ENCODE measurements at places on chromosomes 7 and 10. TPM values are rescaled to one million over a fixed set of nuclear protein-coding genes. Genes with fewer than 3 reads are reported as not detected.
A peak's percentile ranks its signal among the peaks of the same experiment; 100 is the strongest.

The SPACDR gene
- 0.95 TPM for total RNA-seq

The MARVELD1 gene
- 24.0 TPM for total RNA-seq

The SLC26A5 gene
- 0.54 TPM for total RNA-seq

The OR13A1 gene
- 0.16 TPM for total RNA-seq

The CCDC172 gene
- total RNA-seq, result not detected

The VSTM2A gene
- total RNA-seq, result 2.6 TPM

The AOAH gene
- total RNA-seq, result 13.9 TPM

The BCL7B gene
- 137 TPM for total RNA-seq

The NYAP1 gene
- total RNA-seq, result 1.4 TPM

The GNG11 gene
- total RNA-seq, result 26.8 TPM

DNA sequence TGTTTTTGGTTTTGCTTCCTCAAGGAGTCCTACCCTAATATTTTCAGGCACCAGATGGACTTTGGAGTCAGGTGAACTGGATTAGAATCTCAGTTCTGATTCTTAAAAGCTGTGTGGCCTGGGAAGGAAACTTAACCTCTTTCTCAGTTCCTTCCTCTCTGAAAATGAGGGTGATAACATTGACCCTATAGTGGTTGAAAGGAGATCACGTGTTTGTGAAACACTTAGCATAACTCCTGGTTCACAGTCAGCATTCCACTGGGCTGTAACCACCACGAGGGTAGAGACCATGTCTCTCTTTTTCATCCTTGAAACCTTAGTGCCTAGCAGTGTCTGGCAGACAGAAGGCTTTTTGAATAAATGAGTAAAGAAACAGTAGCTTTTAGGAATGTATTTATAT is 16.7 kb downstream of the LSMEM1 start:
- no peaks in the 10 kb centered on the region for H3K36me3 ChIP-seq
- peaks cover 17% of the 10 kb centered on the region for H3K4me1 ChIP-seq
- no peak overlapping the region for H3K4me3 ChIP-seq
- no peak for DNase-seq
- H3K27ac ChIP-seq, result no peak overlapping the region
- H3K27me3 ChIP-seq, result no peaks in the 10 kb centered on the region

- H3K27ac ChIP-seq, result no peak overlapping the region
- H3K36me3 ChIP-seq, result no peaks in the 10 kb centered on the region
- no peaks in the 10 kb centered on the region for H3K27me3 ChIP-seq
- DNase-seq, result peak; percentile 76
- peaks cover 11% of the 10 kb centered on the region for H3K4me1 ChIP-seq
These were observed 116.5 kb downstream of the ATXN7L1 start for GRCh38 chr7:105759670-105760550.

DNA sequence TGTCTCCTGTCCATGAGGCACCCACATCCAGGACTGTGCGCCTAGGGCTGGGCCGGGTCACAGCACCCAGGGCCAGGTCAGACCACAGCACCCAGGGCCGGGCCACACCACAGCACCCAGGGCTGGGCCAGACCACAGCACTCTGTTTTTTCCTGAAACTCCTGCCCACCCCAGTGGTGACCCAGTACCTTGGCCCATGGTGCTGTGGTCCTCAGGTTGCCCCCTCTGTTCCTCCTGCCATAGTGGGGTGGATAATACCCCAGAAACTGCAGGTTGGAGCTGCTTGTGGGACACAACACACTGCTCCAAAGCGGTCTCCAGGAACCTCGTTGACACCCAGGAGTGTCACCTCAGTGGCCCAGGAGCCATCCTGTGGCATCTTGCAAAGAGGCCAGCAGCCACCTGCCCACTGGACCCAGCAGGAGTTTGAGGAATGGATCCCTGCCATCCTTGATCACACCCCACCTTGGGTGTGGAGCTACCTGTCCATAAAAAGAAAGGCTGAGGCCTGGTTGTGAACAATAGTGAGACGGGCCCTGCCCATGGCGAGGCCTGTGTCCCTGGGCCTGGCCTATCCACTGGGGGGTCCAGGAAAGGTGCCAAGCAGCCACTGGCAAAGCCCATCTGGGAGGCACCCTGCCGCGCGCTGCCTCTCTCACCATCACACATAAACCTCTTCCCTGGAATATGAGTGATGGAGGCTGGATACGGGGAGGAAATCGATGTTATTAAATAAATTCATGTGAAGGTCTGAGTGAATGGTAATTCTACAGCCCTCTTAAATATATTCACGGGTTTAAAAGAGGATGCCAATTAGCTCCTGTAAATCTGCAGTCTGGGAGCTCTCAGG is 89.0 kb downstream of the NKX6-2 start:
- no peaks in the 10 kb centered on the region for H3K27me3 ChIP-seq
- peak; percentile 62 for DNase-seq
- no peak overlapping the region for H3K4me3 ChIP-seq
- H3K27ac ChIP-seq, result peak overlapping the region; percentile 13
- no peaks in the 10 kb centered on the region for H3K4me1 ChIP-seq

DNA sequence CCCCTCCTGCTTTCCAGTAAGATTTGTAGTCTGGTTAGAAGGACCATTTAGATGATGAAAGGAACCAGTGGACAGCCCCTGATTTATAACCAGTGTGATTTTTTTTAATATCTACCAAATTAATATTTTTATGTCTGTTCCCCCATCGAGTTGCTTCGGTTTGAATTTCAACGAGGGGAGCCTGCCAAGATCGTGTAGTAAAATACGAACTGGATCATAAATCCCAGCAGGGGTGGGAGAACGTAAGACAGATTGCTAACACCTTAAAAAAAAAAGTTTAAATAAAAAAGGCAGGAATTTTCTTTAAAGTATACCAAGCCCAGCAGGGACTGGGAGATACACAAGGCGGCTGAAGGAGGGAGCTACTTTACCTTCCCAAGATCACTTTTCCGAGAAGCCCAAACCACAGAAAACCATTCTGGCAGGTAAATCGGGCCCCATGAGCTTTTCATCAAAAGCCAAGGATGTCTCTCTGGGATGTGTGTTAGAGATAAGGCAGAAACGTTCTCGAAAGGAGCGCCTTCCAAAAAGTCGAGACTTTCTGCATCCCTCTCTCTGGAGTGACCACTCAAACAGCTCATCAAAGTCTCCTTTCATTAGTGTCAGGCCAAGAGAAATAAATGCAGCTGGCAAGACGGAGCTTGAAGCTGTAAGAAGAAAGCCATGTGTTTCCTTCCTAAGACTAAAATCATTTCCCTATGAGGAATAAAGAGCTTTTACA is 270.5 kb upstream of the NFE2L3 start:
- H3K36me3 ChIP-seq, result no peaks in the 10 kb centered on the region
- no peak overlapping the region for H3K27ac ChIP-seq
- DNase-seq, result no peak

DNA sequence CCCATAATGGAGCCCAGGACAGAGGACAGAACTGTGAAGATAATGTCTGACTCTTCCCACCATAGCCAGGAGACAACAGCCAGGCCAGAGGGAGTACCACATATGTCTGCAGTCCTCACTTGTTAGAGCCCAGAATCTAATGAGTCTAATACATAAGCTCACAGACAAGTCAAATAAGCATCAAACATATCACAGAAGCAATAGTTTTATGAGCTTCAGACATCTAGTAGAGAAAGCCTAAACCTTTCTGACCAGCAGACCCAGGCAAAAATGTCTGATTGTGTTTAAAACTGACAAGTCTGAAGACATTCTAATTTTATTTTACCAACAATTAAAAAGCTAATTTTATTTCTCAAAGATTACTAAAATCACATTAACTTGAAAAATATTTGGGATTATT is 75.5 kb downstream of the MAPK8 start:
- peaks cover 10% of the 10 kb centered on the region for H3K4me1 ChIP-seq
- no peak overlapping the region for H3K27ac ChIP-seq
- no peaks in the 10 kb centered on the region for H3K27me3 ChIP-seq
- no peaks in the 10 kb centered on the region for H3K36me3 ChIP-seq

DNA sequence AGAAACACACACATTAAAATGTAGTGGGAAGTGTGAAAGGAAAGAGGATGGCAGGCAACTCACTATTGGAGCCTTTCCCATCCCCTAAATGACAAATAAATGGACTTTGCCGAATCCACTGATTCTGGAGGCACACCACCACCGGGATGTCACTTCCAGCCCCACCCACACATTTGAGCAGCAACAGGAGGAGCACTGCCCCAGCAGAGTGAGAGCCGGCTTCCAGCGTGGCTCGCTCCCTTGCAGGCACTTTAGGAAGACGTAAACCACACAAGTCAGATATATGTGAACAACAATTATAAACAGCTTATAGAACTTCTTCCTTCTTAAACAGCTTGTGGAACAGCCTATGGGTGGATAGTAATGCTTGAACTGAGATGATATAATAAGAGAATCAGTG is 191.0 kb downstream of the DGKI start:
- H3K27me3 ChIP-seq, result no peaks in the 10 kb centered on the region
- no peak for DNase-seq
- H3K27ac ChIP-seq, result no peak overlapping the region
- H3K4me1 ChIP-seq, result no peaks in the 10 kb centered on the region
- H3K36me3 ChIP-seq, result no peaks in the 10 kb centered on the region

GRCh38 chr10:124157271-124157681 is 63.9 kb upstream of the CHST15 start:
- H3K27me3 ChIP-seq, result no peaks in the 10 kb centered on the region
- H3K36me3 ChIP-seq, result no peaks in the 10 kb centered on the region
- no peak overlapping the region for H3K4me3 ChIP-seq
- DNase-seq, result peak; percentile 47

DNA sequence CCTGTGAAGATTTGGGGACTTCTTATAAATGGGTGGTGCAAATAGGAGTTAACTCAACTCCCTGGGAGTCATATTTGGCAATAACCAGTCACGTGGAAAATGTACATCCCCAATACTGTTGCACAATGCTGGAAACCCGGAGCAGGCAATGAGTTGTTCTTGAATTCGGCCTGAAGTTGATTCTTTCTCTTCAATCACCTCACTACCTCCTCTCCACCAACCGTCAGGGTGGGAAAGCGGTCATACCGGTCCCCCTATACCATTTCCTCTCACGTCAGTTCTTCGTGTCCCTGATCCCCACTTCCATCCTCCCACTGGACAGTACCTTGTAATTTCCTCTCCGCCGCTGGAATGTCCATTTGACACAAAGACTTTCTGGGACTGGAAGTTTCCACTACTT is 2.8 kb downstream of the GIMAP5 start:
- no peaks in the 10 kb centered on the region for H3K27me3 ChIP-seq
- H3K27ac ChIP-seq, result peak overlapping the region; percentile 72
- H3K4me3 ChIP-seq, result peak overlapping the region; percentile 40

GRCh38 chr7:33904681-33905388 is 504 bp upstream of the BMPER start:
- peak; percentile 68 for DNase-seq
- no peaks in the 10 kb centered on the region for H3K36me3 ChIP-seq
- H3K4me3 ChIP-seq, result peak overlapping the region; percentile 74
- peaks cover 4% of the 10 kb centered on the region for H3K27me3 ChIP-seq
- H3K4me1 ChIP-seq, result no peaks in the 10 kb centered on the region

- no peak overlapping the region for H3K27ac ChIP-seq
- no peak overlapping the region for H3K4me3 ChIP-seq
- DNase-seq, result no peak
- no peaks in the 10 kb centered on the region for H3K36me3 ChIP-seq
These were observed 491.4 kb downstream of the KIF20B start for GRCh38 chr10:90192825-90193224.

GRCh38 chr7:69880840-69881239 is 282.6 kb downstream of the AUTS2 start:
- no peak overlapping the region for H3K4me3 ChIP-seq
- DNase-seq, result no peak
- no peaks in the 10 kb centered on the region for H3K27me3 ChIP-seq
- no peaks in the 10 kb centered on the region for H3K36me3 ChIP-seq
- no peak overlapping the region for H3K27ac ChIP-seq

- H3K4me3 ChIP-seq, result no peak overlapping the region
- H3K27ac ChIP-seq, result no peak overlapping the region
- DNase-seq, result no peak
- H3K36me3 ChIP-seq, result no peaks in the 10 kb centered on the region
These were observed 225.1 kb upstream of the CACNA2D1 start for GRCh38 chr7:82668676-82669075.

GRCh38 chr7:131501422-131501821 is 55.0 kb downstream of the PODXL start:
- no peak for DNase-seq
- H3K4me3 ChIP-seq, result no peak overlapping the region
- no peaks in the 10 kb centered on the region for H3K4me1 ChIP-seq
- no peaks in the 10 kb centered on the region for H3K27me3 ChIP-seq
- no peak overlapping the region for H3K27ac ChIP-seq

DNA sequence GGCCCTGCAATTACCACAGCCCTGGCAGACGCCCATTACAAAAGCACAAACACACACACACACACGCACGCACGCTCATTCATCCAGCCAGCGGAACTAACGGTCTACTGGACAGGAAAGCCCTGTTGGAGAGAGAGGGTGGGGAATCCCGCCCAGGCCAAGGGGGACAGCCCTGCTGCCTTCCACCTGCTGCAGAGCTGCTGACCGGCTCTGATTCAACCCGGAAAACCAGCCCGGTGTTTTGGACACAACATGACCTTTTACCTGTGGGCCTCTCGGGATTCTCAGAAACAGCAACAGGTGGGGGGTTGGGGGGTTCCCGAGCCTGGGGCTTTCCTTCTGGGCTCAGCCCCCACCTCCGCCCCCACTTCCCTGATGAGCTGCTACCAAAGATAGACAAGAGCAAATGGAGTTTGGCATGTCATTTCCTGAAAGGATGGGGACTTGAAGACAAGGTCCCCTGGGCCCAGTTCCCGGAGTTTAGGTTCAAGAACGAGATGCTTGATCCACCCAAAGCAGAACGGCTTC is 18.5 kb upstream of the SERPINE1 start:
- no peaks in the 10 kb centered on the region for H3K36me3 ChIP-seq
- no peak overlapping the region for H3K4me3 ChIP-seq
- no peak for DNase-seq
- H3K27ac ChIP-seq, result peak overlapping the region; percentile 31
- no peaks in the 10 kb centered on the region for H3K4me1 ChIP-seq

DNA sequence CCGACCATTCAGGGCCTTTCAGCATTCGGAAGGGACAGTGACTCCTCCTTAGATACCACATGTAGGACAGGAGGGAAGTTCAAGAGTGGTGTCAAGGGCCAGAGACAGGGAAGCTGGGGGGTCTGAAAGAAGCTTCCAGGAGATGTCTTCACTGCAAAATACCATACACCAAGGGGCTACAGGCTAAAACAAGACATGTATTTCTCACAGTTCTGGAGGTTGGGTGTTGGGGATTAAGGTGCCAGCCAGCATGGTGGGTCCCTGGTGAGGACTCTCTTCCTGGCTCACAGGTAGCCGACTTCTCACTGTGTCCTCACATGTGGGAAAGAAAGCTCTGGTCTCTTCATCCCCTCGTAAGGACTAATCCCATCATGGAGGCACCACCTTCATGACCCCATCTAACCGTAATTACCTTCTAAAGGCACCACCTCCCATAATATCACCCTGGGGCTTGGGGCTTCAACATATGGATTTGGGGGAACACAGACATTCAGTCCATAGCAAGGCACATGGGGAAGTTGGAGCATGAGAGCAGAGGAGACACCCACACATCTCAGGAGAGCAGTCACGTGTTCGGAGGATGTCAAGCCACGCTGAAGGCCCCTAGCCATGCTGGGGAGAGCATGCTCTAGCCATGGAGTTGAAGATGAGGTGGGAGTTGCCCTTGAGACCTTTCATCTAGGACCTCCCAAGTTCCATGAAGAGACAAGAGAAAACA is 73.9 kb upstream of the GDF10 start:
- no peaks in the 10 kb centered on the region for H3K27me3 ChIP-seq
- no peak overlapping the region for H3K27ac ChIP-seq
- H3K36me3 ChIP-seq, result no peaks in the 10 kb centered on the region
- no peaks in the 10 kb centered on the region for H3K4me1 ChIP-seq
- no peak overlapping the region for H3K4me3 ChIP-seq

Data from sigmoid colon (tissue), 7 donors.